Hypothalamus (tissue), 51 donors: ENCODE measurements at places on chromosomes 2 and 18.
A peak's percentile ranks its signal among the peaks of the same experiment; 100 is the strongest.

- DNase-seq: no peak
Measured at GRCh38 chr2:197894751-197895274, 90.4 kb downstream of the PLCL1 start.

- peak; percentile 87 for DNase-seq
Measured at GRCh38 chr2:231056453-231057416, at the start of gene PSMD1. Gene PSMD1, plus strand, starts transcription at chr2:231056867. Its CDS starts 159 bp downstream, at chr2:231057026.

DNA sequence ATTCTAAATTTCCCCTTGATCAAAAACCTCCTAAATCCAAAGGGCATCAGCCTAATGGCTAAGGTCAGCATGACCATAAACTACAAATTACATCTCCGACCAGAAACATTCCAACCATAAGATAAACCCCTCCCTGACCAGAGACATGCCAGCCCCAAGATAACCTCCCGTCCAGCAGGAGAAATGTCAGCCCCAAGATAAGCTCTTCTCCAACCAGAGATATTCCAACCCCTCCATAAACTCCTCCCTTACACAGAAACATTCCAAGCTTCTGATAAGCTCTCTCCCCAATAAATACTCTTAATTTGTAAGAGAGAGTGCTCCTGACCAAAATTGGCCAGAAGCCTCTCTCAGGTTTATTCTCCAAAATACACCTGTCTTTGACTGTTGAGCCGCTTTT, 274.0 kb downstream of the RNF152 start:
- no peak for DNase-seq

GRCh38 chr18:25701821-25702220, 349.9 kb upstream of the ZNF521 start:
- no peak for DNase-seq
